T follicular helper cell (primary cell): ENCODE measurements at places on chromosomes 5 and 9.

DNA sequence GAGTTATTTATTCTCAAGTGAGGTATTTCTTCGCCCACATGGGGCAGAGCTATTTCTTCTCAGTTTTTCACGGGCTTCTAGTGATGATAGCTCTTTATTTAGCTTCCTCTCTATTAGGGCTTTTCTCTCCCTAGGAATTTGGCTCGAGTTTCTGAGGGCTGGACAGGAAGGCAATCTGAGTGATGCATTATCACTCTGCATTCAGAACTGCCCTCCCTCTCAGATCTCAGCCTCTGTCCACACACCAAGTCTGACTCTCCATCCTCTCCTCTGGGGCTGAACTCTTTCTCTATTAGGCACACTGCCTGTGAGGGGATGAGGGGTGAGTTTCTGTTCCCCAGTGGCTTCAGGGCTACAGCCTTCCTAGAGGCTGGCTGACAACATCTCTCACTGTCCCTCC lies 14.9 kb upstream of the SCAMP1 start:
- DNase-seq: no peak

- no peak for DNase-seq
Measured at GRCh38 chr5:180133060-180133459, 61.5 kb upstream of the RNF130 start.

- no peak for DNase-seq
Measured at GRCh38 chr5:119396030-119396664, 40.3 kb downstream of the TNFAIP8 start.

DNA sequence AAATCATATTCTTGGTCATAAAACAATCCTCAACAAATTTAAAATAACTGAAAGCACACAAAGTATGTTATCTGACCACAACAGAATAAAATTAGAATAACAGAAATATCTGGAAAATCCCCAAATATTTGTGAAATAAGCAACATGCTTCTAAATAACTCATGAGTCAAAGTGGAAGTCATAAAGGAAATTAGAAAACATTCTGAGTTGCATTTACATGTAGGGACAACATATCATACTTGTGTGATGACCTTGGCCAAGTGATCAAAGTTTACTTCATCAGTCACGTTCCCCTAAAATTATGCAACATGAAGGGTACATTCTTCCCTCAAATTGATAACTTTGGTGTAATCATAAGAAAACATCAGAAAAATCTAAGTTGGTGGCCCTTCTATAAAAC lies 64.7 kb downstream of the CSF2 start:
- DNase-seq: no peak

GRCh38 chr5:172918421-172919371 lies 40.5 kb upstream of the RPL26L1 start:
- DNase-seq: no peak

GRCh38 chr5:128762661-128763306 lies 202.5 kb upstream of the SLC27A6 start:
- no peak for DNase-seq

GRCh38 chr9:72680593-72681282 lies 159.3 kb downstream of the TMC1 start:
- DNase-seq: no peak

DNA sequence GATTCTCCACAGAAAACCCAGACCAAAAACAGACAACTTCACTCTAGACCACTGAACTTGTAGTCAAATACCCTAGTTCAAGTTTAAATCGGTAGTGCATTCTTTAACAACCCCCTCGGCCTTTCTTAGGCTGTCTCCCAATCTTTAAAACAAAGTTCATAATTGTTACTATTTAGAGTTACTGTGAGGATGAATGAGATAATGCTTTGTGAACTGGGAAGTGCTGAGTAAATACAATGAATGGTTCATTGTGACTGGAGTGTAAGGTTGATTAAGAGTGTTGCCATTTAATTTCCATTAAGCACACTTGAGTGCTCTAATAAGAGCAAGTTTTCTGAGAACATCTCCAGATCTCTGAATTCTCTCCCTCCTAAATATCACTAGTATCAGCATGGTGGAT lies 228.8 kb upstream of the PIK3R1 start:
- no peak for DNase-seq

- DNase-seq: no peak
Measured at GRCh38 chr5:42756606-42757601, at the start of gene CCDC152. TSS of gene CCDC152 (plus strand) at chr5:42756818. CDS start at chr5:42759122, 2,304 bp downstream.

DNA sequence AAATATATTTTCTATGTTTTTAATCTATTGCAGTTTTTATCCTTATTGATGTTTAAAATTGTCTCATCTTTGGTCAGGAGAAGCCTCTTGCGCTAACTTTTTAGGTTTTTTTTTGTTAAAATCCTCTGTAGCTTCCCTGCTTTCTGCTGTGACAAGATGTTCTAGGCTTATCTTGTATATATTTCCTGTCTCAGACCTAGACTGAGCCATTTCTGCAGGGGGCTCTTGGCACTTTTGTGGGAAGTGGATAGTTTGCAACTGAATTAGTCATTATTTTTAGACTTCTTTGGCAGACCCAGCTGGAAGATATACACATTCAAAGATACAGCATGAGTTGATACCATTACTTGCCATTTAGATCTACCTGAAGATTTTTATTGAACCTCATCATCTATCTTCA lies 28.8 kb downstream of the TCERG1 start:
- no peak for DNase-seq

DNA sequence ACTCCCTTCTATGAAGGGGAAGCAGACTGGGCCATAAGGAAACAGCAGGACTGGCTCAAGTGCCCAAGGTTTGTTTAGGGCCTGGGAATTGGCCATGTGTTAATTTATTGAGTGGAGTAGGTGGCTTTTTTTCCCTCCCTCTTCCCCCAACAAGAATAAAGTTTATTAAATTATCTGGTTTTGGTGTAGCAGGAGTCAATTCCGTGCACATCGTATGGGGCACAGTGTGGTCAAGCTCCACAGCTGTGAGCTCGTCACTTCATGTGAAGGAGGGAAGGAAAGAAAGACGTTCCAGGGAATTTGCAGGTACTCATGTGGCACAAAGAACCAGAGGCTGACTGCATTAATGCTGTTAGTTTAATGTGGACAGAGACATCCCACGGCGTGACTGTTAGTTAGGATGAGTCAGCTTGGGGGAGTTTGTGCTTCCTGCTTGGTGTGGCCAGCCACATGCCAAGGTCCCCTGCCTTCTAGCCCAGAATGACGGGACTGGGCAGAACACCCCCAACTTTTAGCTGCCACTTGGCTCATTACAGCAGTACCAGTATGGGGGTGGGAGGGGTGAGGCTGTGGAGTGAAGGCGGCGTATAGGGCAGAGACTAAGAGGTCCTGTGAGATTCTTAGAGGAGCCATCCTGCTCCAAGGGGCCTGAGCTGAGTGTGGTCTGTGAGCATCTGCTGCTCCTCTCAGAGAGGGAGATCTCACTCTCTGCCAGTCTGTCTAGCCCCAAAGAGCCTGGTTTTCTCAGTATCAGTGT lies 33.2 kb downstream of the CSF1R start:
- no peak for DNase-seq

DNA sequence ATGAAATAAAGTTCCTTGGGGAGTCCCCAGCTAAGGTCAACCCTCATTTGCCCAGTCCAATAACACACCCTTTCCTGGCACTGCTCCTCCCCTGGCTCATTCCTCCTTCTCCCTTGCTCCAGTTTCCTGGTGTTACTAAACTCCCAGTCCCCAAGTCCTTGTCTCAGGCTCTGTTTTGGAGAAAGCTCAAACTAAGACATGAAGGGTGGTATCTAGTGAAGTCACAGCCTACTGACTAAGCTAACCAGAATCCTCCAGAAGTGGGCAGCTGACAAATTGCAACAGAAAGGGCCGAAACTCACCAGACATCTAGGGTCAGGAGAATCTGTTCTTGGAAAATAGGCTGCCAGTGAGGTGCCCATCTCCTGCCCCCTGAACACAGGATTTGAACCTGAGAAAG lies 118.7 kb upstream of the NEK6 start:
- DNase-seq: no peak

DNA sequence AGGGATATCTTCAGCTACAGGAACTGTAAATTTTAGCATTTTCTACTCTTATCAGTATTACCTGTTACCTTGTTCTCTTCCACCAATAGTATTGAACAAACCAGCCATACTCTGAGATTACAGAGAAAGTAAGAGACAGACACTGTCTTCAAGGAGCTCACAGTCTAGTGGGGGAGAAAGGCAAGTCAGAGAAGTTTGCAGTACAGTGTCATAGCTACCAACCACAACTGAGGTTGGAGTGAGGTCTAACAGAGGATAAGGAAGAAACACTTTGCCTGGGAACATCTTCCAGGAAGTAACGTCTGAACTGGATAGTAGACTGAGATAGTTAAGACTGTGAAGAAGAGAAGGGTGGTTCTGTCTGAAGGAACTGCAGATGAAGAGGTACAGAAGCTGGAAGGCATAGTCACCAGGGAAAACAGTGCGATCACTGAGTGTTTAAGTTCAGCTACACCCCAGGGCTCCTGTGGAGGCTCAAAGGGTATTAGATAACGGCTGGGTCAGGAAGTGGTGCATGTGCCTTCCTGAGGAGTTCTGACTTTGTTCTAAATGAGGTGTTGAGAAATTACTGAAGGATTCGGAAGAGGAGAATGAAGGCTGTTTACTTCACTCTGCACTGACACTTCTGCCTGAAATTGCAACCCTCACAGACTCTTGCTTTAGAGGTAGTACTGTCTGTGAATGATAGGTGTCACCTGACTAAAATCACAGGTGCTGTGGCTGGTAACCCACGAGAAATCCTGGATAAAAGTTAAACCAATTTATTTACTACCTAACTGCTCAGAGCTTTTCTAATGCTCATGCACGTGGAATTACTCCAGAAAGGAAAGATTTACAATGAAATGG lies 841.6 kb downstream of the MAT2B start:
- no peak for DNase-seq

- no peak for DNase-seq
Measured at GRCh38 chr9:36136894-36137391, 410 bp downstream of the GLIPR2 start.

GRCh38 chr9:76255781-76256455 lies 138.3 kb downstream of the RFK start:
- DNase-seq: no peak

DNA sequence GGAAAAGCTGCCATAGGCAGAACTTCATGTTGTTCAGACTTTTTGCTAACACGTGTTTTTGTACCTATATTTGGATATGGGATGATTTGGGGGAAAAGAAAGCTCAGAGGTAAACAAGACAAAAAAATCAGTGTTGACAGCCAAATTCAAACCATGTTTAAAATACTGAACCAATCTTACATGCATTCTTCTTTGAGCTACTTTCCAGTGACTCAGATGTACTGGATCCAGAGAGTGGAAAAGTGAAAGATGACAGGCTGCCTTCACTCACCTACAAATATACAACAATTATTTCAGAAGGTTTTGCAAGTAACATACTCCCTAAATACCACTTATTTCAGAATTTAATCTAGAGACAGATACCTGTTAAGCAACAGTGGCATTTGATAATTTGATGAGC lies 165.7 kb downstream of the MPDZ start:
- no peak for DNase-seq

DNA sequence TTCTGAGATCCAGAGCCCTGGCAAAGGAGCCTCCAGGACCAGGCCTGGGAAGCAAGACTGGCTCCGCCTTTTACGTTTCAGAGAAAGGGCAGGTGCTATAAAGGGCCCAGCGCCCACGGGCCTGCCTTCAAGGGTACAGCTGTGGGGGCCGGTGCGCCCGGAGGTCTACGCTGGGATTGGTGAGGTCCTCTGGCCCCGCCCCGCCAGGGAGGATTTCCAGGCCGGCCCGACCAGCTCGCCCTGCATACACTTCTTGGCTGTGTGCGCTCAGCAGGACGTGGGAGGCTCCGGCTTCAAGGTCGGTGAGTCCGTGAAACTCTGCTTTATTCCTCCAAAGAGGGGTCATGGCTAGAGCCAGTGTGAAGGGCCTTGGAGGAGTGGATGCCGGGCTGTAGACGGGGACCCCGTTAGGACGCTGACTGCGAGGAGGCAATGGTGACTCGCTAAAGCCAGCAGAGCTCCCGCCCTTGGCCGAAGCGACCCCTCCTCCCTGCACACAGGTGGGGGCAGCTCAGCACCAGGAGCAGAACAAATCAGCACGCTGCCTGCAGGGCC lies at the start of gene CKMT2:
Gene CKMT2 (plus strand): TSS at position 243 of the 555 bp plus-strand sequence. CDS start 17,811 bp downstream, outside the sequence.
- no peak for DNase-seq

DNA sequence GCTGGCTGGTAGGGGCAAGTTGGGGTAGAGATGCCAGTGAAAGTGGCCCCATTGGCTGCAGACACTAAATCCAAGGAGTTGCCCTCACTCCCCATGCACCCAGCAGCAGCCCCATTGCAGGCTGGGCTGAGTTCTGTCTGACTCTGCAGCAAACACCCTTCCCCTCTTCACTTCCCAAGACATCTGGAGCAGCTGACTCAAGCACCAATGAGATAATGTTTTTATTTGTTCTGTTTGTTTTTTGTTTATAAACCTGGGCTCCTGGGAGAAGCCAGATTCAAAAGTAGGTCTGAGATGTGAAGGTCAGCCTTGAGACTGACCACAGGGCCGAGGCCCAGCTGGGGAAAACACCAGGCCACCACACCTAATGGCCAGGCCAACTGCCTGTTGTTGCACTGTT lies 545.9 kb upstream of the KLF4 start:
- DNase-seq: no peak

- DNase-seq: no peak
Measured at GRCh38 chr5:30991462-30991861, 202.0 kb upstream of the CDH6 start.

DNA sequence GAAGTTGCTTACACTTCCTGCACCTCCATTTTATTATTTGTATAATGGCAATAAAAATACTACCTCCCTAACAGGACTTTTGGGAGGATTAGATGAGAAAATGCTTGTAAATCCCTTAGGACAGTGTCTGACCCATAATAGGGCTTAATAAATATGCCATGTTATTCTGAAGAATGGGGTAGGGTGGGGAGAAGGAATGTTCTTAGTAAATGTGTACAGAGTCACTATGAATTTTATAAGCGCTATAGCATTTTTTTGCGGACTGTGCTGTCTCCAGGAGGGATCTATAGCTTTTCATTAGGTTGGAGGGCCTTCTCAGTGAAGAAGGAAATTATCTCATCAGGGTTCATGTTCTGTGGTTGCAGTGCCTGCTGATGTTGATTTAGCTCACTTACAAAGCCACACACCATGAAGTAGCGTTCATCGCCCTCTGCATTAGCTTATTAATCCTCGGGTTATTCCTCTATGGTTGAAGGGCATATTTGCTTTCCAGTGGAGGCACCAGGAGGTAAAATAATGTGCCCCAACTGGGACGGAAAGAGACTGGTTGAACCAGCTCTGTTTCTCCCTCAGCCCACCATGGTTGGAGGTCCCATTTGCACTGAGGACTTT lies 497.1 kb downstream of the ARHGEF28 start:
- DNase-seq: no peak

DNA sequence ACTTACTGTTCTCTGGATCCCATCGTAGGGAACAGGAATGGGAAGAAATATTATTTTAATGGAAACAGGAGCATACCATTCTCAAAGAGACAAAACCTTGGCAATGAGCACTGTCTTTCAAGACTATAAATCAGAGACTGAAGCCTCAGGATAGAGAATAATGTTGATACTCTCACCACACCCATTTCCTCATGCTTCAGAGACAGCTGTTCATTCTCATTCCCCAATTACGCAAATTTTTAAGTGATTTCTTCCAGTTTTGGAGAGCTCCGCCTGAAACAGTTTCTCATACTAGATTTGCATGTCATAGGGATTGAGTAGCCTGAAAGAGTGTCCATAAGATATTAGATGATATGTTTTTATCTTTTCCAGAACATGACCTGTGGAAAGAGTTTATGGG lies 290.5 kb upstream of the RASA1 start:
- no peak for DNase-seq
